Kidney epithelial cell (primary cell): ENCODE measurements at places on chromosomes 12 and 14. TPM values are rescaled to one million over a fixed set of nuclear protein-coding genes. Genes with fewer than 3 reads are reported as not detected.

DNA sequence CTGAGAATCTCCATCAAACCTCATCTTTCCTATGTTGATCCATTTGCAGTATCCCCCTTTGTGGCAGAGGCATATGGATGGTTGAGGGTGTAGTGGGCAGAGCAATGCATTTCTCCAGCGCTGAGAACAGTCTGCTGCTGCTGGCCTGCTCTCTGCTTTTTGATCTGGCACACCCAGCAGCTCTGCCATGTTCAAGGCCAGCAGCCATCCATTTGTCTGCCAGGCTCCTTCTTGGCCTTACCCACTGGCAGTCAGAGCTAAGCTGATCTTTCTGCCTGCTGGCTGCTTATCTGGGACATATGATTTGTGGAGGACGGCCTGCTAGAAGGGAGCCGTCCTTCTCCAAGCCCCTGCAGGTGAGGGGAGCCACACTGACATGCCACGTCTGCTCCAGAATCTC, 17.0 kb downstream of the NPC2 start:
- no peak for DNase-seq

Gene BHLHE41
- 1.6 and 9.0 TPM in 2 replicates for total RNA-seq

Gene HIGD1C
- not detected in 2 replicates for total RNA-seq

- DNase-seq = no peak
Observed at GRCh38 chr14:104264495-104265265, 126.3 kb downstream of the KIF26A start.

GRCh38 chr14:95527387-95528002, 7.4 kb upstream of the GLRX5 start:
- DNase-seq = no peak

GRCh38 chr14:21346532-21347135, 37.2 kb downstream of the SUPT16H start:
- DNase-seq = no peak

DNA sequence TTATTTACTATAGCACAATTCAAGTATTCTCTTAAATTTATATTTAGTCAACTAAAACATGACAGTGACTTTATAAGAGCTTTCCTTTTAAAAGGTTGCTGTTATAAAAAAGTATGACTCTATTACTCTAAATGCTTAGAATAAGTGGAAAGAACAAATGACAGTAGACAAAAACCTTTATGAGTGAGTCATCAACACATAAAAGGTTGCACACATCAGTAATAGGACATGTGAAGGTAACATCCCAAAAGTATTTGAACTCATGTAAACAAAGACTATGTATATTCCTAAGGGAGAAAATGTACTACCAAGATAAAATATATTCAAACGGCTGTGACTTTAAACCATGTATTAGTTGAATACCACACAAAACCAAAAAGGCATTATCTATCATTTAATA, 98.8 kb downstream of the PAWR start:
- no peak for DNase-seq

Gene KRT72
- not detected in 2 replicates for total RNA-seq

- DNase-seq = no peak
Observed at GRCh38 chr14:38727731-38728130, 375.3 kb downstream of the SEC23A start.
